ENCODE measurements at places on chromosomes 16 and 17.
A peak's percentile ranks its signal among the peaks of the same experiment; 100 is the strongest.

- no peak for DNase-seq
These were observed 35.8 kb downstream of the PTRH2 start for GRCh38 chr17:59671386-59671785.

GRCh38 chr16:4924593-4925292 lies 12.2 kb downstream of the PPL start:
- DNase-seq = no peak

DNA sequence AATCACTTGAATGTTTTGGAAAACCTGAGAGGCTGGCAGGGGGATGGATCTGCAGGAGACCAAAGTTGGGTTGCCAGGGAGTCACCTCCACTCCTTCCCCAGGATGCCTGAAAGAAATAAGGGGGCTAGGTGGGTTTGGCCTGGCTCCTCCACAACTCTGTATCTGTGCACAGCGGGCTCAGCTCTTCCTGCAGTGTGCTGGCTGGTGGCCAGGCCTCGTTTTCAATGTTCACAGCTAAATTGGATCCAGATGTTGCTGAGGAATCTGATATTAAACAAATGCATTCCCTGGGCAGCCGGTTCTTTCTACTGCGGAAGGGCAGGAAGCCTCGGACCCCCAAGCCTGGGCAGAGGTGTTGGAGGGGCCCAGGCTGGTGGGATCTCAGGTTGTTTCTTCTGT lies 106.2 kb downstream of the N4BP1 start:
- no peak for DNase-seq

- no peak for DNase-seq
These were observed 878.0 kb downstream of the KCNJ18 start for GRCh38 chr17:22570144-22570845.

DNA sequence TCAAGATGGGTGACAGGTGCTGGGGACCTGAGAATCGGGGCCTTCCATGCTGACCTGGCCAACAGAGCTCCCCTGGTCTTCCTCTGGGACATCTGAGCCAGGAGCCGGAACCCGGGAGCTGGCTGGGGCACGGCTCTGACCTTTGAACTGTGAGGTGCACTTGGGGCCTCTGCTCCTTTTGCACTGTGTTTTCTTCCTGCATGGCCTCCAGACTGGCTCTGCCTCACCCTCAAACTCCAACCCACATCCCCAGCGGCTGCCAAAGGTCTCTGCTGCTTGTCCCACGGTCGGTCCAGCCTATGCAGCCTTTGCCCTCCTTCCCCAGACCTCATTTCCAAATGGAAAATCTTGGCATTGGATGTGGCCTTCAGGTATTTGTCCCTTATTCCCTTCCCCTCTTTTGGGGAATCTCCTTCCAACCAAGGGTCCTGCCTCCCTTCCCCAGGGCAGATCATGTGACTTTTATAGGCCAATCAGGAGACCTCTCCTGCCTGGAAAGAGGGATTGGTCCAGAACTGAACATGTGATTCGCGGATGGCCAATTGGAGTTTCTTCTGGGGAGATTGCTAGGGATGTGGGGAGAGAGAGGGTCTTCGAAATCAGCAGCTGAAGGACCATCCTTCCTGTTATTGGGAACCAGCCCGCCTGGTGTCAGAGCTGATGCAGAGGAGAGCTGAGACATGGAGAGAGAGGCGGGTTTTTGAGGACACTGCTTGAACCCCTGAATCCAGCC lies 117.9 kb downstream of the CYLD start:
- DNase-seq = no peak

- DNase-seq = no peak
These were observed 829 bp downstream of the GCGR start for GRCh38 chr17:81804559-81805399.

- no peak for DNase-seq
These were observed 129.1 kb downstream of the CLEC16A start for GRCh38 chr16:11073407-11073999.

DNA sequence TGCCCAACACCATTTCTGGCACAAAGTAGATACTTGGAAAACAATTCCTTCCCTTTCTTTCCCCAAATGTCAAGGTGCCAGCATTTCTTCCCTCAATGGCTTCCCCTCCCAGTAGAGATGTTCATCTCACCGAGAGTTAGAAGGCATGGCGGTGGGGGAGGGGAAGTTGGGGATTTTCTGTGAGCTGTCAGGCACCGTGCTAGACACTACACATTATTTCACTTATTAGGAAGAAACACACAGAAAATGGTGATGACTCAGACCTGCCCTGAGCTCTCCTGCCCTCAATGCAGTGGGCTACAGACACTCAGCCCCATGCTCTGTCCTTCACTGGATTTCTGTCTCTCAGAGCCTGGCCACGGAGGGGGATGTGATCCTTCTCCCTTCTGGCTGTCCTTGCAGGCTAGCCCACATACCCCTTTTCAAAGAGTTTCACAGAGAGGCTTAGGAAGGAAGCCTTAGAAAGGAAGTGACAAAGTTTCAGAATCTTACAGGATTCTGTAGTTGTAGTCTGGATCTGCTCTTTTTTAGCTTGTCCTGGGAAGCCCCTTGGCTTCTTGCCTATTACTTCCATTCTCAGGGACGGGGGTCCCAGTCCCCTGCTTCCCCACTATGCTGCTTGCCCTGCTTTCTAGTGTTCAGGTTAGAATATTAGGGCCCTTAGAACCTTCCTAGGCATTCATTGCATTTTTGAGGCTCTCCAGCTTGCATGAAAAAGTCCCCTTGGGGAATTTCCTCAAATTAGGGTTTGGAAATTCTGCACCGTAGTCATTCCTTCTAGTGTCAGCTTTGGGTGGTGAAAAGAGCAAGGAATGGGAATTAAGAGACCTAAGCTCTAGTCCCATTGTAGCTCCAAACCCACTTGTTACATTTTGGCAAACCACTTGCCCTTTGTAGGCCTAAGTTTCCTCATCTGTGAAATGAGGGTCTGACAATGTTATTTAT lies 12.2 kb upstream of the CCL5 start:
- DNase-seq = no peak

GRCh38 chr17:49836111-49837030 lies 11.5 kb downstream of the TAC4 start:
- no peak for DNase-seq

GRCh38 chr16:19095654-19096053 lies 18.1 kb upstream of the ITPRIPL2 start:
- no peak for DNase-seq

DNA sequence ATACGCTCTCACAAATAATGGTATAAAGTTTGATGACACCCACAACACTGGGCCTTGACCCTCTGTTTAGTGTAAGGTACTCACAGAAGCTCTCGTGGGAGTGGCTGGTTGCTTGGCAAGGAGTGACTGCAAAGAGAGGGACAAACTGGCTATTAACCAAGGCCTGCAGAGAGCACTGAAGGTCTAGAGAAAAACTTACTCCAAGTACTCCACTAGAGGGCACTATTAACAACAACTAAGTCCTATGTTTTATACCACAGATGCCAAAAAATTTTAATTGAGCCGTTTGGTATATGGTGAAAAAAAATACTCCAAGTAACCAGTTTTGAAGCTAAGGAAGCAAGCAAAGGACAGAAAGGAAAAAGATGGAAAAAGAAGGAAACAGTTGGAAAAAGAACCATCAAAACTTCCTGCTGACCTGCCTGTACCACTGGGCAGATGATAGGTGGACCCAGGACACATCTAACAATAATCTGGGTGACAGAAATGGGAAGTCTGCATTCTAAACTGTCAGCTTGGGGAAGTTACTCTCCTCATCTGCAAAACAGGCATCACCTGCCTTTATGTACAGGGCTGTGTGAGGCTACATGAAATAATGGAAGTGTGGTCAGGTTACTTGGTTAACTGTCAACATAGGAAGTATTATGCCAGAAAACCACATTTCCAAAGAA lies 23.2 kb downstream of the DYNC1LI2 start:
- no peak for DNase-seq

GRCh38 chr17:67160791-67161190 lies 84.2 kb downstream of the HELZ start:
- DNase-seq = no peak

GRCh38 chr16:7871371-7871770 lies 538.7 kb downstream of the RBFOX1 start:
- DNase-seq = no peak

- no peak for DNase-seq
These were observed 111.4 kb downstream of the UTP18 start for GRCh38 chr17:51371732-51372151.

DNA sequence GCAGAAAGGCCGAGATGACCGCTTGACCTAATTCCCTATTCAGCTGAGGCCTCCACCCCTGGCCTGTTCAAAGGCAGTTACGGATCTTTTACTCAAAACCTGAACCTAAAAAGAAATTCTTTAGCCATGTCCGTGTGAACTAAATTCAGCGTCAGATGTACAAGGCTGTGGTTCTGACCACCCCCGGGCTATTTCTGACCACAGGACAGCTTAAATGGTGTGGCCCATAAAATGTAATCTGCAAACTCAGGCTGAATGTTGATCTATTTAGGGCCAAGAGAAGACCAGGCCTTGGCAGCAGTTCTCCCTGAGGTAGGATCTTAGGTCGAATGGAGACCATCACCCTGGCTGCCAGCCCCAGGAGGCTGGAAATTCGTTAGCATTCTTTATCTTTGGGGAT lies 485.5 kb downstream of the WWOX start:
- DNase-seq = no peak

DNA sequence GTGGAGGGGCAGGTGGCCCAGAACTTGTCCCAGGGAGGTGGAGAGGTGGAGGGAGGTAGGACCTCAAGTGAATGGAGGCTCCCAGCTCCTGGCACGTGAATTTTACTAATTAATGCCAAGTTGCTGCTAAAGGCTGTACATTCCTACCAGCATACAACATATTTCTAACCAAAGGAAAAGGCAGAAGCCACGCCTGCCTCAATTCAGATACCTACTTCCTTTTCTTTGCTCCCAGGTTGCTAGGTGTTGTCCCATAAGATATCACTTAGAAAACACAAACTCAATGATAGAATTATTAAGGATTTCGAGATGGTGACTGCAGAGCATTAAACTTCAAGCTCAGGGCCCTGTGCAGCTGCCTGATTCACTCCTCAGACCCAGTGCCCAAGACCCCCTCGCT lies 20.5 kb upstream of the SMPD3 start:
- DNase-seq = no peak

DNA sequence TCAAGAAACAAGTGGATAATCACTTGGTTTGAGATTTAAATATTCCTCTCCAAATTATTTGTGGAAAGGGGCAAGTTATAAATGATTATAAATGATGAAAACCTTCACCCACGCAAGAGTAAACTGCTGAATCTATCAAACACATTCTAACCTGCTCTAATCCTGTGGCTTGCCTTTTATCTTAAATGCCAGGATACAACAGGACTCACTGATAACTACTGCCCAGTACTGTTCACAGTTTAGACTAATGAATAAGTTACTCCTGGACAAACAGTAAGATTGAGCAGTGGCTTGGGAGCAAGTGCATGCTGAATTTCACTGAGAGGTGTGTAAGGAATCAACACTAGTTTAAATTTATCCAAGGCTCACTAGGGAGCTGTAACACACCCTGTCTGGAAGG lies 31.1 kb downstream of the IGF2BP1 start:
- no peak for DNase-seq

GRCh38 chr17:53907435-53907834 lies 84.7 kb downstream of the KIF2B start:
- DNase-seq = no peak

- DNase-seq = no peak
These were observed 65.3 kb upstream of the ZNF750 start for GRCh38 chr17:82905130-82905529.

- DNase-seq = no peak
These were observed 489.9 kb upstream of the CDH5 start for GRCh38 chr16:65876624-65877023.

DNA sequence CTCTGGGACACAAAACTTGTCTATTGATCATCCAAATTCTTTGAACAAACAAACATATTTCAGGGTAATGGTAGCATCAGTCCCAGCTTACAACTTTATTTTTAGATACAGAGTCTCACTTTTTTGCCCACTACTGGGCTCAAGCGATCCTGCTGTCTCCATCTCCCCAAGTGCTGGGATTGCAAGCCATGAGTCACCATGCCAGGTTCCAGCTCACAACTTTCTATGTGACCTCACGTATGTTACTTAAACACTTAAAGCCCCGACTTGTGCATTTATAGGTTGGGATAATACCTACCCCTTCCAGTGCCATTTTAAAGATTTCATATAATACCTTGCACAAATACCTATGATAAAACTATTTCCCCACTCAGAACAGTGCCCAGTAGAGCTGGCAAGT lies 42.0 kb upstream of the KSR1 start:
- DNase-seq = no peak

- no peak for DNase-seq
These were observed 17.5 kb downstream of the WIPI1 start for GRCh38 chr17:68439656-68440290.

DNA sequence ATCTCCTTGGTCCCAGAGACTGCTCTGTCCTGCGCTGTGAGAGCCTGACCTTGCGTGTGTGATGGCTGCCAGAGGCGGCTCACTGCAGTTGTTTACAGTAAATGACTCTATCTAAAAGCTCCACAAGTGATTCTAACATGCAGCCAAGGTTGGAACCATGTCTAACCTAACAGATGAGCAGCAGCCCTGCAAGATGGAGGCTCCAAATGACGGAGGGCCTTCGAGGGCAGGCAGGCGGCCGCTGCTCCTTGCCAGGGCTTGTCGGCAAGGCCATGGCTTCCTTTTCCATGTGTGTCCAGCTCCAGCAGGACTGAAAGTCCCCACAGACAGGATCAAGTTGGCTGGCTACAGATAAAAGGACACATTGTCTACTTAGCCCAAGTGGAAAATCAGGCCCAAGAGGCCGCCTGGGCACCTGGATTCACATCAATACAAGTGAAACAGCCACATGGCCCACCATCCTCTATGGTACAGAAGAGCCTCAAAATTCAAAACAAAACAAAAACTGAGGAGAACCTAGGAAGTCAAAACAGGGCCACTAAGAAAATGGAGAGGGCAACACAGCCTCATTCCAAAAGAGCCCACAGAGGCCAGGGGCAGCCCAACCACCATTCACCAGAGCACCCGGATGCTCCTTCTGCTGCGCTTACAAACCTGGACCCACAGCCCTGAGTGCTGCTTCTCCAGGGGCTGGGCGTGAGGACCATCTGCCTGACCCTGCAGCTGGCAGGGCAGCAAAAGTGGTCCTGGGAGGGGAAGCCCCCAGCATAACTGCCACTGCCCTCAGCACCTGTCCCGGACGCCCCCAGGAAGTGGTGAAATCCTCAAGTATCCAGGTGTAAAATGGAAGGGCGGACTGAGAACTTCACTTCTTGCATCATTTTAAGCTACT lies 65.0 kb downstream of the AMFR start:
- DNase-seq = peak; percentile 49

DNA sequence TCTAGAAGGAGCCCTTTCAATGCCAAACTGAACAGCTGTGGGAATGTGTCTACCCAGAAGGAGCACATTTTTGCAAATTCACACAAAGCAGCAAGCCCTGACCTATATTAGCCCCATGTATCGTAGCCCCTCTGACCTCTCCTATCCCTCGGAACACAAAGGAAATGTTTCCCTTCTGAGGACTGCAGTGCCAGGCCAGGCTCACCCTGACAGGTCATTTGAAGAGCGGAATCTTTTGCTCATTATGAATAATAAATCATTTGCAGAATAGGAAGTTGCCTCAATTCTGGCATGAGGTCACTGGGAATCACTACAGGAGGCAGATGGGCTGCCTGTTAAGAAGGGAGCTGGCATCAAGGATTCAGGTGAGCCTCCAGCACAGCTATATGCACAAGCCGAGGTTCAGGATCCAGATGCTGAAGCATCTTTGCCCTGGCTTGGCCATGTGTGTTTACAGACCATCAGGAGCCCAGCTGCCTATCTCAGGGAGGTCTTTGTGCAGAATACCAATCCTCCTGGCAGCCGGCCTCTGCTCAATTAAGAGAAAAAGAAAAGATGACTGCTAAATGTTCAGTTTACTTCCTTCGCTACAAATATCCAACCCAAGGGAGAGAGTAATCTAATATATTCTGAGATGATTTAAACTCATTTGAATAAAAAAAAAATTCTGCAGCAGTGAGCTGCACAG lies 119.4 kb downstream of the USP31 start:
- DNase-seq = no peak

Data from type B pancreatic cell (in vitro differentiated cells).